ENCODE measurements at places on chromosomes 3 and 15.

DNA sequence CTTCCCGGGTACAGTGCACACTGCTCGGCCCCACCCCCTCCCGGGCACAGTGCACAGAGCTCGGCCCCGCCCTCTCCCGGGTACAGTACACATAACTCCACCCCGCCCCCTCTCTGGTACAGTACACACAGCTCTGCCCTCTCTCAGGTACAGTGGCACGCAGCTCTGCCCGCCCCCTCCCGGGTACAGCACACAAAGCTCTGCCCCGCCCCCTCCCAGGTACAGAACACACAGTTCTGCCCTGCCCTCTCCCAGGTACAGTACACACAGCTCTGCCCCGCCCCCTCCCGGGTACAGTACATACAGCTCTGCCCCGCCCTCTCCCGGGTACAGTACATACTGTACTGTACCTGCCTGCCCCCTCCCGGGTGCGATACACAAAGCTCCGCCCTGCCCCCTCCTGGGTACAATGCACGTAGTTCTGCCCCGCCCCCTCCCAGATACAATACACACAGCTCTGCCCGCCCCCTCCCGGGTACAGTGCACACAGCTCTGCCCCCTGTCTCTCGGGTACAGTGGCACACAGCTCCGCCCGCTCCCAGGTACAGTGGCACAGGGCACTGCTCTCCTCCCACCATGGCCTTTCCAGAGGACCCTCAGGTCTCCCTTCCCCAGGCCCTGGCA lies 16.4 kb upstream of the PRR20G start:
- no peak overlapping the region for H3K27ac ChIP-seq
- no peak overlapping the region for H3K4me3 ChIP-seq
- no peak for DNase-seq
- H3K27me3 ChIP-seq = peaks cover 32% of the 10 kb centered on the region
- no peaks in the 10 kb centered on the region for H3K36me3 ChIP-seq
- H3K4me1 ChIP-seq = no peaks in the 10 kb centered on the region

DNA sequence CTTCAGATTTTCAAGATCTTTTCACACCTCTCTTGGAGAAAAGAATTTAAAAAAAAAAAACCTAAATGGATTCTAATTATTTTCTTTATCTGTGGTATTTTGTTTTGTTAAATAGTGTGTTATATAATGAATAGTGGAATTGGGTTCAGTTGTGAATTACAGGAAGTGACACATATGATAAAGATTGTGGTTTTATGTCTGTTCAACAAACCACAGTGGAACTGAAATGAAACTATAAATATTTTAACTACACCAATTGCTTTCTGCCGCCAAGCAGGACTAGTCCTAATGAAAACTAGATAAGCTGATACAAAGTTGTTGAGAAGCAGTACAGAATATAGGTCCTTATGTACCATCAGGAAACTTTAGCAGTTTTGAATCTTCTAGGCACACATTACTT lies 121.6 kb downstream of the UBE2E2 start:
- 0 out of 2 replicates have a peak overlapping the region, but pooled peaks have one; percentile 26 for H3K27ac ChIP-seq
- DNase-seq = peak; percentile 44
- H3K36me3 ChIP-seq = no peaks in the 10 kb centered on the region
- peak overlapping the region; percentile 35 for H3K4me3 ChIP-seq
- H3K4me1 ChIP-seq = peaks cover 29% of the 10 kb centered on the region

DNA sequence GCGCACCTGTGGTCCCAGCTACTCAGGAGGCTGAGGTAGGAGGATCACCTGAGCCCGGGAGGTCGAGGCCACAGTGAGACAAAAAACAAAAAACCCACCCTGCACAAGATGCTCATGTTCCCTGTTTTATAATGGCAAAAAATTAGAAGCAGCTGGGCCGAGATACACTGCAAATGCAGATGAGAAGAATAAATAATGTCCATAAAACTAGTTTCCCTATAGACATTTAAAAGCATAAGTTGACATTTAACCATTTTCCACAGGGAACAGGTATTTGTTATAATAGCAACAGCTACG lies 537 bp upstream of the SCAP start:
- H3K4me3 ChIP-seq = peak overlapping the region; percentile 94
- H3K4me1 ChIP-seq = peaks cover 28% of the 10 kb centered on the region
- no peaks in the 10 kb centered on the region for H3K36me3 ChIP-seq
- no peaks in the 10 kb centered on the region for H3K27me3 ChIP-seq
- H3K27ac ChIP-seq = peak overlapping the region; percentile 68
- DNase-seq = no peak

GRCh38 chr3:37763309-37763708 lies 98.4 kb upstream of the CTDSPL start:
- no peak overlapping the region for H3K27ac ChIP-seq
- no peak overlapping the region for H3K4me3 ChIP-seq
- H3K27me3 ChIP-seq = peaks cover 28% of the 10 kb centered on the region
- DNase-seq = no peak

DNA sequence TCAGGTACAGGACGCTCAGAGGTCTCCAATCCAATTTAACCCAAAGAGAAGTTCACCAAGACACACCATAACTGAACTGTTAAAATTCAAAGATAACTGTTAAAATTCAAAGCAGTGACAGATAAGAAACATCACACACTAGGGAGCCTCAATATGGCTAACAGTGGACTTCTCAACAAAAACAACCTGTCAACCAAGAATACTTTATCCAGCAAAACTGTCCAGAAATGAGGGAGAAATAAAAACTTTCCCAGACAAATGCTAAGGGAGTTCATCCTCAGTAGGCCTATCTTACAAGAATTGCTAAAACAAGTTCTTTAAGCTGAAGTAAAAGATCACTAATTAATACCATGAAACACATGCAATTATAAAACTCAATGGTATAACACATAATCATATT lies 36.3 kb upstream of the MYLK start:
- H3K4me1 ChIP-seq = no peaks in the 10 kb centered on the region
- no peak overlapping the region for H3K27ac ChIP-seq
- H3K36me3 ChIP-seq = peaks cover 71% of the 10 kb centered on the region
- DNase-seq = no peak

GRCh38 chr3:133836497-133837158 lies 31.0 kb downstream of the SRPRB start:
- H3K4me1 ChIP-seq = no peaks in the 10 kb centered on the region
- no peak overlapping the region for H3K27ac ChIP-seq
- DNase-seq = no peak
- H3K27me3 ChIP-seq = peaks cover 9% of the 10 kb centered on the region

DNA sequence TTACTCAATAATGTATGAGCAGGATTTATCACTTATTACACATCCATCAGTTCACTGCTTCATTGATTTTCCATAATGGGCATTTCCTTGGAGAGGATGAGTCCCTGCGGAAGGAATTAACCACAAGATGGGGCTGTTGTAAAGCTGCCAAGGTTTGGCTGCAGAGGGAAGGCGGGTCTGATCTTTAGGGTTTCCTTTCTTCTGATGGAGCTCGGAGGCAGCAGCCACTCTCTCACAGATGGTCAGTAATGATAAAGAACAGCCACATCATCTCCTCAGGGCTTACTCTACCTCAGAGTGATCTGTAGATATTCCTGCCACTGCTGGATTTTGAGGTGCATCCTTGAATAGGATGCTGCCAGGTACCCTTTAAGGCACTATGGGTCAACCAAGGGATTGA lies 115.2 kb downstream of the USP13 start:
- H3K27me3 ChIP-seq = no peaks in the 10 kb centered on the region
- H3K4me1 ChIP-seq = peaks cover 41% of the 10 kb centered on the region
- peak overlapping the region; percentile 54 for H3K27ac ChIP-seq
- H3K36me3 ChIP-seq = peaks cover 4% of the 10 kb centered on the region
- H3K4me3 ChIP-seq = no peak overlapping the region

GRCh38 chr3:99708207-99708745 lies 69.9 kb downstream of the COL8A1 start:
- H3K4me3 ChIP-seq = no peak overlapping the region
- H3K36me3 ChIP-seq = peaks cover 7% of the 10 kb centered on the region
- no peaks in the 10 kb centered on the region for H3K27me3 ChIP-seq
- peaks cover 12% of the 10 kb centered on the region for H3K4me1 ChIP-seq
- DNase-seq = no peak

- H3K27ac ChIP-seq = peak overlapping the region; percentile 82
- no peak for DNase-seq
- peaks cover 2% of the 10 kb centered on the region for H3K27me3 ChIP-seq
- H3K36me3 ChIP-seq = peaks cover 15% of the 10 kb centered on the region
- H3K4me3 ChIP-seq = peak overlapping the region; percentile 92
Measured at GRCh38 chr3:187139895-187140253, 578 bp upstream of the RPL39L start.

DNA sequence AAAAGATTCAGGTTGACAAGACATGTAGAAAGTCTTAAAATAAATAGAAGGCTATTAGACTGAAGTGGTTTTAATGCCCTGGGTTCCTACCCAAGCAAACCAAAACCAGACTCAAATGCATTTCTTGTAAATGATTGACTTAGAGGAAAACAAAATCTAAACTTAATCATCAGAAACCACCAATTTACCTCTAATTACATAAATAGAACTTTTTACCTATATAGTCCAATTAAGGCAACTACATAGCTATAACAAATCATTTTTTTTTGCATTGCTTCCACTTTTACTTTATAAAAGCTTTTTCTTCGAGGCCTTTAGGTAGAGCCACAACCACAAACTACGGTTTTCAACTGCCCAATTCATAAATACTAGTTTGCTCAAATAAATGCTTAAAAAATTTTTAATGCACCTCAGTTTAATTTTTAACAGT lies 231.3 kb upstream of the ARHGEF26 start:
- H3K27ac ChIP-seq = no peak overlapping the region
- no peak overlapping the region for H3K4me3 ChIP-seq
- no peaks in the 10 kb centered on the region for H3K36me3 ChIP-seq
- H3K4me1 ChIP-seq = no peaks in the 10 kb centered on the region
- DNase-seq = no peak
- peaks cover 2% of the 10 kb centered on the region for H3K27me3 ChIP-seq

DNA sequence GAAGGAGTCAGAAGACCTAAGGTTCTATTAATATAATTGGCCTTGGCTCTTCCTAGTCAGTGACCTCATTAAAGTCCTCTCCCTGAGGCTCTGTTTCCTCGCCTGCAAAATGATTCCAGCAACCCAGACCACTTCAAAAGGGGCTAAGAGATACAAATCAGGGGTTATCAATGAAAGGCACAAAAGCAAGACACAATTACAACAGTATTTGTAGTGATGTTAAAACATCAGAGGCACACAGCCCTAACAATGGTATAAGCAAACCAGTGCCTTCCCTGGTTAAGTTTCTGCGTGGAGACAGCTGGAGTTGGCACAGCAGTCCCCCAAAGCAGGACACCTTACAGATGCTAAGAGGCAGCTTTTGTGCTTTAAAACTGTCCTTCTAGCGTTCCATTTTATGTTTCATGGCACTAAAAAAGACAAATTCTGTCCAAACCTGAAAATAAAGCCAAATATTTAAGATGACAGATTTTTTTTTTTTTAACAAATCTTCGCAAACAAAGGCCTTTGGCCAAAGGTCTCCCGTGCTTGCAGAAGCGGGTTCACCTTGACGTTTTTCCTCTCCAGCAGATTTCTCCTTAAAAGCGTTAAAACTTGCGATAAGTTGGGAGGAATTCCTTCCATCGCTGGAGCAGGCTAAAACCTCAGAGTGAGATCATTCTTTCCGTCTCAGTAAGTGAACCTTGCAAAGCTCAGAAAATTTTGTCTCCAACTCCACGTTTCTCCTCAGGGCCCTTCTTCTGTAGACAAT lies 999 bp downstream of the ZNF280D start:
- H3K27me3 ChIP-seq = no peaks in the 10 kb centered on the region
- peak; percentile 20 for DNase-seq
- peak overlapping the region; percentile 99 for H3K4me3 ChIP-seq
- peak overlapping the region; percentile 100 for H3K27ac ChIP-seq

GRCh38 chr15:66496951-66497501 lies 536 bp downstream of the SNAPC5 start:
- peaks cover 47% of the 10 kb centered on the region for H3K4me1 ChIP-seq
- no peak for DNase-seq
- H3K27ac ChIP-seq = peak overlapping the region; percentile 82
- peaks cover 47% of the 10 kb centered on the region for H3K36me3 ChIP-seq
- peak overlapping the region; percentile 93 for H3K4me3 ChIP-seq

DNA sequence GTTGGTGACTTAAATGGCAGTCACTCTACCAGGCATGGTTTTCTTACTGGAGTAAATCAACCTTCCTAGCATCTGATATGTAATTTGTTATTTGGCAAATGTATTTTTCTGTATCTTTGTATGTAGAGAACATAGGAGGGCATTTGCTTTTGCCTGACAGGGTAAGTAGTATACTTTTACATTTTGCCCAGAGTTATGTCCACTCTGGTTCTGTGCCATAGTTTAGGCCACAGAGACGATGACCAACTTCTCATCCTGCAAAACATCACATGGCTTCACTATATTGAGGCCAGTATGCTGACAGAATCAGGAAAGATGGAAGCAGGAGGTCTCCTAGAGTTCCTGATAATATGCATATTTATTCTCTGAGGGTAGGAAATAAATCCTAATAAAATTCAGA lies 23.1 kb upstream of the ULK4 start:
- H3K36me3 ChIP-seq = no peaks in the 10 kb centered on the region
- H3K4me1 ChIP-seq = no peaks in the 10 kb centered on the region
- H3K27me3 ChIP-seq = no peaks in the 10 kb centered on the region
- no peak overlapping the region for H3K27ac ChIP-seq
- DNase-seq = no peak
- no peak overlapping the region for H3K4me3 ChIP-seq

- no peak for DNase-seq
- H3K27me3 ChIP-seq = no peaks in the 10 kb centered on the region
- H3K4me3 ChIP-seq = no peak overlapping the region
- no peak overlapping the region for H3K27ac ChIP-seq
- H3K36me3 ChIP-seq = no peaks in the 10 kb centered on the region
Measured at GRCh38 chr15:95148183-95148582, 916.8 kb downstream of the MCTP2 start.

DNA sequence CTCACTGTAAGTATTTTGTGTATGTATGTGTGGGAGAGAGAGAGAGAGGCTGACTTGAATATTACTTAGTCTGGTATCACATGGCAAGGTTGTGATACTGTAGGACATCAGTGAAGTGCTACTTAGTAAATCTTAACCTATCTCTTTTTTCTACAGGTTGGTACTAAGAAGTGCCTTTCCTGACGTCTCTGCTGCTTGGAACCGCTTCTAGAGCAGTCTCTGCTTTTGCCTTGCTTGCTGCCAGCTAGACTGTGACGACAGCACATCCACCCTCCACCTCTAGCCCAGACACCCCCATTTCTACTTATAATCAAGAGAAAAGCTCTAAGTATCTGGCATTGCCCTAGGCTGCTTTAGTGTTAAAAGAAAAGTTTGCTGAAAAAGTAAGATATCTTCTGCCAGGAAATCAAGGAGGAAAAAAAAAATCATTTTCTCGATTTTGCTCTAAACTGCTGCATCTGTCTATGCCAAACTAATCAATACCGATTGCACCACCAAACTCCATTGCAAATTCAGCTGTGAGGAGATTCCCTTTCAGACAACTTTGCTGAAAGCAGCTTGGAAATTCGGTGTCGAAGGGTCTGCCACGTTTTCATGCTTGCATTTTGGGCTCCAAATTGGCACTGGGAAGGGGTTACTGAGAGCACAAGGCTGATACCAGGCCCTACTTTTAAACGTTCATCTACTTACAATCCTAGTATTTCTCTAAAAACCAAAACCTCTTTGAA lies 30.7 kb downstream of the MBNL1 start:
- peaks cover 87% of the 10 kb centered on the region for H3K4me1 ChIP-seq
- peak overlapping the region; percentile 84 for H3K4me3 ChIP-seq
- no peak for DNase-seq
- peaks cover 3% of the 10 kb centered on the region for H3K27me3 ChIP-seq

GRCh38 chr15:48556159-48556897 lies 89.2 kb downstream of the FBN1 start:
- H3K27ac ChIP-seq = peak overlapping the region; percentile 90
- peak overlapping the region; percentile 67 for H3K4me3 ChIP-seq
- peaks cover 2% of the 10 kb centered on the region for H3K27me3 ChIP-seq
- peaks cover 60% of the 10 kb centered on the region for H3K36me3 ChIP-seq
- no peak for DNase-seq

Measured in HFFc6 (cell line).